Stimulated activated CD4-positive, alpha-beta T cell treated with anti-CD3 and anti-CD28 coated beads, Interleukin-12 subunit alpha, Interleukin-12 subunit beta, amount 100 ng/mL, for 48 hours (primary cell): ENCODE measurements at places on chromosomes 2 and 18.

DNA sequence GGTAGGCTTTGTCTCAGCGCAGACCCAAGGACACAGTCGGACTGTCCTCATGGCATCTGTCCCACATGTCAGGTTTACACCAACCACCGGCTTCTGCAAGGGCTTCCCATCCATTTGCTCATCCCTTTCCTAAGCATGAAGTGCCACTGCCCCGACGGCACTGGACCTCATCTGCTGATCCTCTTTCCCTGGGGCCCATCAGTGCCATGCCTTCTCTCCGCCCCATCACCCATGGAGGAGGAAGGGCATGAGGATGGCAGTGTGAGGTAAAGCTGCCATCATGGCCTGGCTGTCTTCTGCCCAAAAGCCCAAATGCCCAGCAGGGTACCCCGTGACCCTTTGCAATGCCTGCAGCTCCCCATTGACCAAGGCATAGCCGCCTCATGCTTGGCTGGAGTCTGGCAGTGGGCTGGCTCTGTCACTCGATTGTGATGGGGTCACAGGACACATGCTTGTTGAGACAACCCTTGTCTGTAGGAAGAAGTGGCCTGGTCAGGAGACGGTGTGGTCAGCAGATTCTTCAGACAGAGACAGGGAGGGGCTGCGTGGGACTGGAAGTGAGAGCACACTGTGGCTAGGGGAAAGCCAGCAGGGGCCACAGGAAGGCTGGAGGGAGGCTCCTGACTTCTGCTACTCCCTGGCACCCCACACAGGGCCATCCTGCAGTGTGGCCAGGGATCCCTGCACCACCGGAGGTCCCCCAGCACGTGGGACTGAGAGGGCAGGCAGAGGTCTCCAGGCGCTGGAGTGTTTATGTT is 493.7 kb upstream of the HS6ST1 start:
- no peak for DNase-seq

- DNase-seq: peak; percentile 35
Measured at GRCh38 chr2:43226955-43227829, 786 bp upstream of the ZFP36L2 start.

DNA sequence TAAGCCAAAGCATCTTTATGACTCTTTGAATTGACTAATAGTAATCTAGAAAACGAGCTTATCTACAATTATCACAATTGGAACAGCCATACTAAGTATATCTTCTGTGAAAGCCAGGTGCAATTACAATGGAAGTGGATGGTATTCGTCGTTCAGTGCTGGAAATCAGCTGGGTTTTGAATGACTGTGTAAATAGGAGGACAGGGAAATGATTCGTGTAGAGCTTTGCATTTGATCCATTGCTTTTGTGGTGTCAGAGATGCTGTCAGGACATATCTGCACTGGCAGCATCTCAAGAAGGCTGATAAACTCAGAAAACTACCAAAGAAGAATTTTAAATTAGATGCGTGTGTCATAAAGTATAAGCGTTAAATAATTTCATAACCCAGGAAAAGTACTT is 187.1 kb downstream of the ZNF407 start:
- DNase-seq: no peak

DNA sequence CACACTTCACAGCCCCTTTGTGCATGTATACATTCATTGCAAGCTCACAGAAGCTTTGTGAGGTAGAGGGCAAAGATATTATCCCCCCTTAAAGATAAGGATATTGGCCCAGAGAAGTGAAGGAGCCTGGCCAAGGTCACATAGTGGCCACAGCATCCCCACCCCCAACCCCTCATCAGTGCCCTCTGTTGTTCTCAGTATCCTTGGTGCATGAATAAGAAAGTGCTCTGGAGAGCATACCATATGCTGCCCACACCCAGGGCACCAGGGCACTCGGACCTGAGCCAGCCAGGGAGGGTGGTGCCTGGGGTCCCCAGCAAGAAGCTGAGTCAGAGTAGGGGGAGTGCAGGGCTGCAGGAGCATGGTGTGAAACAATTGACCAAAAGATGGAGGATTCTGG is 3.3 kb downstream of the DYSF start:
- DNase-seq: no peak

DNA sequence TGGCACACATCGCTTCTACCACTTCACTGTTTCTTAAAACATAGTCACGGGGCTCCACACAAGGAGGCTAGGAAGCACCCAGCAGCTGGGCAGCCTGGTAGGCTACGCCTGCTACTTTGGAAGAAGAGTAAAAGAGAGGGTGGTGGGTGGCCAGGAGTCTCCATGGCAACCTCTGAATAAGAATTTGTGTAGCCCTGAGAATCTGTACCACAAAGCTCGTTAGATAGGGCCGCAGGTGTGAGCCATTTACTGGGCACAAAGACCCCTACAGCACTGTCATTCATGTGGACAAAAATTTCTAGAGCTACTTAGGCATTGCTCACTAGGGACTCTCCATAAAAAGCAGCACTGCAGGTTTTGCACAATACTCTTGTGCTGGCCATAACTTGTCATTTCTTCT is 166.4 kb upstream of the MSH6 start:
- DNase-seq: no peak

GRCh38 chr2:108593547-108594098 is 59.4 kb downstream of the LIMS1 start:
- DNase-seq: no peak

DNA sequence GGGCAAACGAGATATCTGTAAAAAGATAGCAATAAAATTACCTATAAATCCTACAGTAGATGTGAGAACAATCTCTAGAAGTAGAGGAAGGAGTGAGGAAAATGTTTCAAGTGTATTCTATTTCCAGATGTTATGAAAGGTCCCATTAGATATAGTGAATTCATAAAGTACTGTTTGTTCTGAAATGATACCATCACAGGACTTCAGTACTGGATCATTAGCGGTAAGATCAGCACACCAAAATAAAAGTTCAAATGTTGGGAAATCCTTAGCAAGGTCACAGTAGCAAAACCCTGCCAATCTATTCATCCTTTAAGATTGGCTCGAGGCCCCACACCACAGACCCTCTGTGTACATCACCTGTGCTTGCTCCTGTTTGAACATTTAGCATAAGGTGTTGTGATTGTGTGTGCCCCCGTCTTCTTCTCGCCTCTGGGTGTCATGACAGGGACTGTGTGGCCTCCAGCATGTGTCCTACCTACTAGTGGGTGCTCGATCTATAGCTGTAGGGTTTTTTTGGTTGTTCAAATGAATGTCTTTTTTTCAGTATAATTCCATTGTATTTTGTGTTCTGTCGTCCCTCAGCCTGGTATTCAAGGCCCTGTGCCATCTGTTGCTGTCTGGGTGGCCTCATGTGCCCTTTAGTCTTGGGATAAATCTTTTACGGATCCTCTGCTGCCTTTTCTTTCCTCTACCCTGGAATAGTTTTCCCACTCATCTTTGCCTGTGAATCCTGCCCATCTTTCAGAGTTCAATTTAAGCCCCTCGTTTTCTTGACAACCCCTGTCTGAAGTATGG is 9.1 kb downstream of the MFSD6 start:
- DNase-seq: no peak

DNA sequence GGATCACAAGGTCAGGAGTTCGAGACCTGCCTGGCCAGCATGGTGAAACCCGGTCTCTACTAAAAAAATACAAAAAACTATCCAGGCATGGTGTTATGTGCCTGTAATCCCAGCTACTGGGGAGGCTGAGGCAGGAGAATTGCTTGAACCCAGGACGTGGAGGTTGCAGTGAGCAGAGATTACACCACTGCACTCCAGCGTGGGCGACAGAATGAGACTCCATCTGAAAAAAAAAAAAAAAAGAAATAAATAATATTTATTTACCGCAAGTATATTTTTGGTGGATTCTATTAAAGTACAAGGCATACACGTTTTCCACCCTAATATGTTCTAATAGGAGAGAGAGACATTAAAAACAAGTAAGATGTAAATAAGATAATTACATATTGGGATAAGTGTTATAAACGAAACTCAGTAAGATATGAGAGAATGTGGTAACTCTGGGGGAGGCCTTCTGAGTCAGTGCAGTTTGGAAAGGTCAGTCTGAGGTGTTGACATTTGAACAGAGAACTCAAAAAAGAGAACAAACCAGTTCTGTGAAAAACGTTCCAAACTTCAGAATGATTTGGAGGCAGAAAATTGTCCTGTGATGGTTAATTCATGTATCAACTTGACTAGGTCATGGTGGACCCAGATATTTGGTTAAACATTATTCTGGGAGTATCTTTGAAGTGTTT is 8.8 kb upstream of the POLI start:
- no peak for DNase-seq

GRCh38 chr2:31997653-31998052 is 13.2 kb downstream of the MEMO1 start:
- no peak for DNase-seq

- no peak for DNase-seq
Measured at GRCh38 chr2:20073460-20073859, 22.0 kb upstream of the LAPTM4A start.

- DNase-seq: no peak
Measured at GRCh38 chr2:64474121-64474571, 20.2 kb downstream of the LGALSL start.

GRCh38 chr18:78363556-78364387 is 615.8 kb upstream of the SALL3 start:
- DNase-seq: no peak

DNA sequence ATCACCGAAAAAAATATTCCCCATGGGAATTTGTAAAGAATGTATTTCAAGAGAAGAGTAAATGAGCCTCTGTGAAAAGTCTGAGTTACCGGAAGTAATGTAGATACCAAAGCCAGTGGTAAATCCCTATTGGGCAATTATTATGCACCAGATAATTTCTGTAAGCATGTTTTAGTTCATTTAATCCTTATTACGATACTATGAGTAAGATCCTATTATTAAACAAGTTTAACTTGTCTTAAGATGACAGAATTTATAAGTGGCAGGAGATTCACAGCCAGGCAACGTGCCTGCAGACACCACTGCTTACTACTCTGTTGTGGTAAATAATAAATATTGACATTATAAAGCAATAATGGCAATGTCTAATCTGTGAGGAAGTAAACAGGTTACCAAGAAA is 280.8 kb upstream of the RGPD4 start:
- no peak for DNase-seq

DNA sequence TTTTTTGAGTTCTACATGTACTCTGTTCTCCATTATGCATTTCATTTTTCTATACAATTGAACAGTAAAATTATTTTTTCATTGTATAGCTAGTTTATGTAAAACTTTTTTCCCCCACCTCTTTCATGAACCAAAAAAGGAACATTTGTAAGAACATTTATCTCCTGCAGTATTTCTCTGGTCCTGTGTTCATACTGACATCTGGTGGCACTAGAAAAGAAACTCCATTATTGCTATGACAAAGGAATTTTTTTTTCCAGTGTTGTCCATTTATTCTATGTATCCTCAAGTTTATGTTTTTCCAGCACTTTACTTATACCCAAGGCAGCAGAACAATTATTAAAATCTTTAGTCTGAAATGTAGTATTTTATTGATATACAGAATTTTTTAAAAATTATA is 27.4 kb upstream of the CHAC2 start:
- DNase-seq: no peak

GRCh38 chr2:124763611-124764010 is 738.5 kb downstream of the CNTNAP5 start:
- DNase-seq: no peak

GRCh38 chr2:238726670-238727584 is 121.0 kb upstream of the TWIST2 start:
- DNase-seq: no peak

DNA sequence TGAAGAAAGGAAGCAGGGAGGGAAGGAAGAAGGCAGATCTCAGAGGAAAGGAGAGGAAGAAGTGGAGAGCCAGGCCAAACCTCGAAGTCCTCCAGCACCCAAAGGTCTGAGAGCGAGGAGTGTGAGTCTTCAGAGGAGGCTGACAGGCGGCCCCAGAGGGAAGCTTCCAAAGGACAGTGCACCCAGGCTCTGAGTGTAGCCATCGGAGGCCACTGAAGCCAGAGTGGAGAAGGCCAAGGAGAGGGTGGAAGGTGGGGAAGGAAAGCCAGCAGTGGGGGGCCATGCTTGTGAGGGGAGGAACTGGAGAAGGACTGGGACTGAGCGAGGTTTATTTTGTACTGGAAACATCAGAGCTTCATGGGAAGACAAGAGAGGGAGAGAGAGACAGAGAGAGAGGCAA is 6.0 kb downstream of the ATP6V1B1 start:
- DNase-seq: no peak

GRCh38 chr2:146392631-146393030 is 1452.2 kb upstream of the ACVR2A start:
- no peak for DNase-seq

- no peak for DNase-seq
Measured at GRCh38 chr18:63213331-63213900, 106.2 kb downstream of the BCL2 start.

- DNase-seq: no peak
Measured at GRCh38 chr2:148042219-148042618, 21.3 kb downstream of the MBD5 start.

DNA sequence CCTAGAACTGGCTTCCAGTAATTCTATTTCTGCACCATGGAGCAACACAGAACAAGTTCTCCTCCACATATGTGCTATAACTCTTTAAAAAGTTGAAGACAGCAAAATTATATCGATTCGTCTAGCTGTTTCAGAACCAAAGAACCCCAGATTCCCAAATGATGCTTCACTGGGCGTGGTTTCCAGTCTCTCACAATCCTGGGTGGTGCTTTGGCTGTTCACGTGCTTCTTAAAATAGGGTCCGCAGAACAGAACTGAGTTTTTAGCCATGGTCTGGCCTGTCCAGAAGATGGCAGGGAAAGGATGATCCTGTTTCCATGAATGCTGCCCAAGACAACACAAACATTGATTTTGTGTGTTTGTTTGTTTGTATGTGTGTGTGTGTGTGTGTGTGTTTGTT is 37.6 kb upstream of the PARD3B start:
- no peak for DNase-seq
